ENCODE measurements at places on chromosomes 13 and 19. TPM values are rescaled to one million over a fixed set of nuclear protein-coding genes. Genes with fewer than 3 reads are reported as not detected.

CLEC17A gene
- total RNA-seq: 0.09 TPM

RDH8 gene
- 0.22 TPM for total RNA-seq

LRG1 gene
- total RNA-seq: 0.25 TPM

ZNF100 gene
- not detected for total RNA-seq

ZNF20 gene
- 0.25 TPM for total RNA-seq

ZNF491 gene
- not detected for total RNA-seq

ZNF253 gene
- total RNA-seq: not detected

PSG3 gene
- total RNA-seq: 0.15 TPM

SIGLEC8 gene
- total RNA-seq: not detected

ZNF681 gene
- not detected for total RNA-seq

EFNA2 gene
- total RNA-seq: 1.2 TPM

ZNF221 gene
- total RNA-seq: 0.39 TPM

MIER2 gene
- 14.9 TPM for total RNA-seq

KL gene
- total RNA-seq: 0.04 TPM

DZIP1 gene
- total RNA-seq: 13.6 TPM

ZNF208 gene
- not detected for total RNA-seq

KIR2DL1 gene
- total RNA-seq: not detected

TMEM255B gene
- 0.65 TPM for total RNA-seq

CRTC1 gene
- total RNA-seq: 5.5 TPM

TMEM59L gene
- 3.9 TPM for total RNA-seq

FAM83E gene
- 0.07 TPM for total RNA-seq

PALM gene
- total RNA-seq: 17.8 TPM

BLVRB gene
- 357 TPM for total RNA-seq

PLEKHJ1 gene
- total RNA-seq: 60.0 TPM
